H7 (cell line): ENCODE measurements at places on chromosomes 6 and 20. TPM values are rescaled to one million over a fixed set of nuclear protein-coding genes. Genes with fewer than 3 reads are reported as not detected.

DNA sequence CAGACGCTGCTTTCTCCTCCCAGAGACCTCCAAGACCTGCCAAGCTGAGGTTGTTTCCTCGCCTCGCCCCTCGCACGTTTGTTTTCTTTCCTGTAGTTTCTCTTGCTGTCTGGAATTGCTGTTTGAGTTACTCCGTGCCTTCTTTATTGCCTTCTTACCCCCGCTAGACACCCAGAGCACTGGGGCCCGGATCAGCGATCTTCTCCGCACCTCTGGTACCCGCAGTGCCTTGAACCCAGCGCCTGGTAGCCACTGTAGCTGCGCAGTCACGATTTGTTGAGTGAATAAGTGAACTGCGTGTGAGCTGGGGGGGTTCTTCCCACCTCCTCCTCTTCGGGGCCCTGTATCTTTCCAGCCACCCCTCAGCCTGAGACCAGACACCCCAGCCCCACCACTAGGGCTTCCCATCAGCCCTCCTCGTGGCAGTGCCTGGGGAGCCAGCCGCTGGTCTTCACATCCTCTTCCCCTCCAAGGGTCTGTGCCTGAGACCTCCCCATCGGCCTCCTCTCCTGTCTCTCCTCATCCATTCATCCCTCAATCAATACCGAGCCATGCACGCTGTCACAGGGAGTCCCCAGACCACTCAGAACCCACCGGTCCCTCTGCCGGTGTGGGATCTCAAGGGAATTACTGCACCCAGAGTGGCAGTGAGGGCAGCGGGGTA, 849 bp upstream of the BMP7 start:
- peak; percentile 59 for DNase-seq

Gene ZNF341
- 6.7 and 7.0 TPM in 2 replicates for total RNA-seq

GRCh38 chr6:21279619-21280018, 313.9 kb upstream of the SOX4 start:
- DNase-seq: no peak

- DNase-seq: peak; percentile 51
These were observed 48.6 kb downstream of the CDH4 start for GRCh38 chr20:61300709-61301108.

DNA sequence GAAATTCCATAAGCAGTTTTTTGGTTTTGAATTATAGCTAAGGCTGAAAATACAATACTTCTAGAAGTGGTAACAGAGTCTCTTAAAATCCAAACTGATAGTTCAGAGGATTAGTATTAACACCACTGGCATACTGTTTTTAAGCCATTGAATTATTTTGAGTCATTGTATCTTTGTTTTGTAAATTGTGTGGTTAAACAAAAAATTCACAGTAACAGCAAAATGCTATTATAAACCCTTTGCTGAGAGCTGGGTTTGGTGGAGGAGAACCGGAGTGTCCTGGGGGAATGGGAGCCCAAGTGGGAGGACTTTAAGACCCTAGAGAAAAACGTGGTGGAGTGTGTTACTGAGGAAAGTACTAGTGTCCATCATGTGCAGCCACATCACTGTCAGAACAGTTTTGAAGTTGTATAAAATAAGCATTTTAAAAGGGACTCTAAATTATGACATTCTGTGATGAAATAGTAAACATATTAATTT, 125.1 kb downstream of the LRRC1 start:
- no peak for DNase-seq

Gene HCRTR2
- total RNA-seq: 0.07 TPM in 1 of 2 replicates, not detected in the other
